ENCODE measurements at places on chromosomes 11 and 22.

DNA sequence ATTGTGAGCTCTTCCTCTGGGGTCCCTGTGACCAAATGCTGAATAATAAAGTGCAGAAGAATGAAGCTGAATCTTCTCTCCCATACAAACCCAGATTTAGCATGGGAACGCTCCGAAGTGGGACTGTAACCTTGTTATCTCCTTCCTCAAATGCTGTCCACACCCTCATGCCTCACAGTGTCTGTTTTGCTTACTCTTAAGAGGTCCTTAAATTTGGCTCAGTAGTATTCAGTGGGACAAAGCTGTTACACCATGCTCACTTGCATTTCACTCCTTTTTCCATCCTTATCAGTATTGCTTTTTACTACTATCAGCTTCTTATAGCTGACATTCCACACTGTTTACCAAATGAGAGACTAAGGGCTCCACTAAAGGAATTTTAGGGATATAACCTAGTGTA, 13.8 kb upstream of the AMOTL1 start:
- DNase-seq = no peak

DNA sequence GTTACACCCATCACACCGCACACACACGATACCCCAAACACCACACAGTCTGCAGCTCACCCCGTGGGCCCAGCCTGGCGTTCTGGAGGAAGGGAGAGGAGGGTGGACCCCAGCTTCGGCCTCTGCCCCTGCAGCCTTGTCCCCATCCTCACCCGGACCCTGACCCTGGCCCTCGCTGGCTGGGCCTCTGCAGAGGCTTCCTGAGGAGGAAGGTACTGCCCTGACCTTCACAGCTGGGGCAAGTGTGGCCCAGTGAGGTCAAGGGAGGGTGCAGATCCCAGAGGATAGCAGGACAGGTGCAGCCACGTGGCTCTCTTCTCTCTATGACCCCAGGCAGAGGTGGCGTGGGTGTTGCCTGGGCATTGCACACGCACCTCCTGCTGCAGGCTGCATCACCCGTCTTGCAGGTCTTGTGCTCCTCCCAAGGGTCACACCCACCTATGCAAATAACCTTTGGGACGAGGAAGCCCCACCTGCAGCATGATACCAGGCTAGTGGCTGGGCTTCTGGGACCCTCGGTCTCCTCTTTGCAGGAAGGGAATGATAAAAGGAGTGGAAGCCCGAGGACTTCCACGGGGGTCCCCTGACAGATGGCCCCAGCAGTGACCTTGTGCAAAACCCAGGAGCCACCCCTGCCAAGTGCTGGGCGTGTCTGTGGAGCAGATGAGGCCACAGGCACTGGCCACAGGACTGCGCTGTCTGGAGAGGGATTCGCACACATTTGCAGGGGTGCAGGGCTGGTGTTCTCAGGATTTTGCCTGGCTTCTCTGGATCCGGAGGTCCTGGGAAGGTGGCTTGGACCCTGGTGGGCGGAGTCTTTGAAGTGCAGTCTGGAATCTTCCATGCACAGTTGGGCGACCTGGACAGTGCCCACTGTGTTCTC, 1241.5 kb downstream of the BRD1 start:
- no peak for DNase-seq

- DNase-seq = no peak
These were observed 1.5 kb downstream of the KDM4F start for GRCh38 chr11:95050595-95051202.

GRCh38 chr22:24096758-24097115, 84.5 kb upstream of the SUSD2 start:
- DNase-seq = no peak

DNA sequence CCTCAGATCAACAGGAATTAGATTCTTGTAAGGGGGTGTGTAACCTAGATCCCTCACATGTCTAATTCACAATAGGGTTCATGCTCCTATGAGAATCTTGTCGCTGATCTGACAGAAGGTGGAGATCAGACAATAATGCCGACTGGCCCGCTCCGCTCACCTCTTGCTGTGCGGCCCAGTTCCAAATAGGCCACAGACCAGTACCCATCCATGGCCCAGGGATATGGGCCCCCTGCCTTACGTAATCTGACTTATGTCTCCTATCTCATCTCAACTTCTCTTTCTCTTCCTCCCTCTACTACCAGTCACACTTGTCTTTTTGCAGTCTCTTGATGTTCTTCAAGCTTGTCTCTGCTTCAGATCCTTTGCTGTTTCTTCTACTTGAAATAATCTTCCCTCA, 70.0 kb downstream of the CWF19L2 start:
- DNase-seq = no peak

GRCh38 chr11:119816660-119817059, 87.7 kb upstream of the NECTIN1 start:
- no peak for DNase-seq

DNA sequence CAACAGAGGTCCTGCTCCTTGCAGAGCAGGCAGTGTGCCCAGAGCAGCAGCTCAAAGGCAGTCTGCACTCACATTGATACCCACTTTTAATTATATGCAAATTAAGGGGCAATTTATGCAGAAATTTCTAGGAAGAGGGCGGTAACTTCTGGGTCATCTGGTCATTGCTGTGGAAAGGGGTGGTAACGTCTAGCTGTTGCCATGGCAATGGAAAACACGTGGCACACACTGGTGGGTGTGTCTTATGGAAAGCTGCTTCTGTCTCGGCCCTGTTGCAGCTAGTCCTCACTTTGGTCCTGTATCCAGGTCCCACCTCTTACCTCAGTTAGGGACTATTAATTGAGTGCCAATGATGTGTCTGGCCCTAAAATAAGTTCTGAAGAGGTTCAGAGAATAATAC, 36.8 kb downstream of the BARX2 start:
- DNase-seq = no peak

DNA sequence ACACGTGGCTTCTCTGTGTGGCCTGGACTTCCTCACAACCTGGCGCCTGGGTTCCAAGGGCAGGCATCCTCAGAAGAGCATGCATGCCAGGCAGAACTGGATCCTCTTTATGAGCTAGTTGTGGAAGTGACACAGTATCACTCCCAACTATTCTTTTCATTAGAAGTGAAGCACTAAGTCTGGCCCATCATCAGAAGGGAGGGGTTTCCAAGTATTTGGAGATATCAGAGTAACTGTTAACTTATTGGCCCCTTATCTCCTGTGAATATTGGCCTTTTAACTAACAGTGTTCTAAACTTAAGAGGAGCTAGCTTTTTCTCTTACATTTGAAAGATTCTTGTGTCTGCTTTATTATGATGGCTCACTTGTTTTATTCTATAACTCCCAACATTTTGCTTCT, 35.5 kb downstream of the FDX1 start:
- no peak for DNase-seq

DNA sequence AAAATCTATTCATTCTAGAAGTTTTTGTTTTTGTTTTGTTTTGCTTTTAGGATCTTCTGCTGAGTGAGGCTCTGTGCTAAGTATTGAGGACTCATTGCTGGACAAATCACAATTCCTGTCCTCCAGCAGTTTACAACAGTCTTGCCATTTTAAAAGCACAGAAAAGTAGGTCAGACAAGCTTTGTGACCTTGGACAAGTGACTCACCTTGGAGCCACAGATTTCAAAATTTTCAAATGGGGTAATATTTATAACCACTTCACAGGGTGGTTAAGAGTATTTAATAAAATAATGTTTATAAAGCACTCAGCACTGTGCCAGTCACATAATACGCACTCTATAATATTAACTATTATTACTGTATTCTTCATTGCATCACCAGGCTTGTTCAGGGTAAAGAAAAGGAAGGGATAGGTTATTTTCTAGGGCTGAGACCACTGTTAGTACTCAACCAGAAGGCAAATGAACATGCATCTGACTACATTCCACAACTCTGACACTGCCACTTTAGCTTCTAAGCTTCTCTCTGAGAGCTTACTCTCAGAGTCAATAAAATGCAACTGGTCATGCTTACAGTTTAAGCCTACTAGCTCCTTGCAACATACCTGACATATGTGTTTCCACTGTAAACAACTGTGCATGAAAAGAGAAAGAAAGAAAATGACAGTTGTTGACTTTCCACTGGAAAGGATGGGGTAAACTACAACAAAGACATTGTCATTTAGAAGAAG, 63.2 kb upstream of the FIBIN start:
- DNase-seq = no peak

- no peak for DNase-seq
These were observed 496.0 kb downstream of the MIAT start for GRCh38 chr22:27153386-27153785.

DNA sequence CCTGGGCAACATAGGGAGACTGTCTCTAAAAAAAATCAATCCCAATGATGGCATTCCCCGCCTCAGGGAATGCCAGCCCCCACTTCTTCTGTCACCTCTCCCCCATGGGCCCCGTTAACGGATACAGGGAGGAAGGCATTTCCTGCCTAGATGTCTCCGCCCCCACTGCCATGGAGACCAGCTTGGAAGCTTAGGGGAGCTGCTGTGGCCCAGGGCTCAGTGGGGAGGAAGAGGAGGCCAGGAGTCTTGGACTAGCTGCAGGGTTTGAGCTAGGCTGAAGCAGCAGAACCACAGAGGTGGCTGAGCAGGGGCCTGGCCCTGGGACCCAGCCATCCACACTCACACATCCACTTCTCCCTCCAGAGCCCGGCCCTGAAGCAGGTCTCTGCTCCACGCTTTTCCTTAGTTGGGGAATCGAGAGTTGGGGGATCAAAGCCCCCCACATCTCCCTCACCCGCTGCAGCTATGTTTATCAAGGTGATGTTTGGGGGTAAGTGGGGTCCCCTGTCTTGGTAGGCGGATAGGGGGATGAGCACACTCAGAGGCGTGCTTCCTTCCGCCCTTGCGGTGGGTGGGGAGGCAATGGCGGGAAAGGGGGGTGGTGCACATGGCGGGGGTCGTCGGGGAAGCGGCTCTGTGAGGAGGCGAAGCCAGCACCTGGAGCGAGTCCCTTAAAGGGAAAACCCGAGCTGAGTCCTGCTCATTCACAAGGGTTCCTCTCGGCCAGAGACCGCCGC, at the start of gene C22orf15:
C22orf15 (plus strand) TSS at position 149 of the 737 bp plus-strand sequence; CDS start at position 466, 317 bp downstream.
- no peak for DNase-seq

GRCh38 chr11:2771758-2772466, 72.1 kb upstream of the KCNQ1OT1 start:
- no peak for DNase-seq

- peak; percentile 13 for DNase-seq
These were observed 33.8 kb upstream of the SCUBE1 start for GRCh38 chr22:43376765-43377547.

GRCh38 chr11:47587039-47587716, 700 bp downstream of the FAM180B start:
- DNase-seq = no peak

DNA sequence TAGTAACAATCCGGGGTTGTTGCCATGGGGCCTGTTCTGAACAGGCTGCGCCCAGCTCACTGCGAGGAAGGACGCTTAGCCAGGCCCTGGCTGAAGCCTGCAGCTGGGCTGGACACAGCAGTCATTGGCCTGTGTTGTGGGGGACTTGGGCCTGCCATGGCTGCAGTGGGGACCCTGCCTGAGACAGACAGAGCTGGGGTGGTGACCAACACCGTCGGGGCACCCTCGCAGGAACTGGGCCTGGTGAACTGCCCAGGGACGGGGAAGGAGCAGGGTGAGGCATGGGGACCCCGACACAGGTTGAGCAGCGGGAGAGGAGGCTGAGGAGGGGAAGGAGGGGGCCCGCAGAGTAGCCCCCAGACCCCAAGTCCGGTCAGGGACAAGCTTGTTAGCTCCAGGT, 8.9 kb downstream of the PHLDA2 start:
- DNase-seq = no peak

GRCh38 chr11:114042234-114042633, 17.3 kb upstream of the ZBTB16 start:
- DNase-seq = no peak

GRCh38 chr11:117862019-117862725, 14.3 kb downstream of the FXYD6 start:
- no peak for DNase-seq

DNA sequence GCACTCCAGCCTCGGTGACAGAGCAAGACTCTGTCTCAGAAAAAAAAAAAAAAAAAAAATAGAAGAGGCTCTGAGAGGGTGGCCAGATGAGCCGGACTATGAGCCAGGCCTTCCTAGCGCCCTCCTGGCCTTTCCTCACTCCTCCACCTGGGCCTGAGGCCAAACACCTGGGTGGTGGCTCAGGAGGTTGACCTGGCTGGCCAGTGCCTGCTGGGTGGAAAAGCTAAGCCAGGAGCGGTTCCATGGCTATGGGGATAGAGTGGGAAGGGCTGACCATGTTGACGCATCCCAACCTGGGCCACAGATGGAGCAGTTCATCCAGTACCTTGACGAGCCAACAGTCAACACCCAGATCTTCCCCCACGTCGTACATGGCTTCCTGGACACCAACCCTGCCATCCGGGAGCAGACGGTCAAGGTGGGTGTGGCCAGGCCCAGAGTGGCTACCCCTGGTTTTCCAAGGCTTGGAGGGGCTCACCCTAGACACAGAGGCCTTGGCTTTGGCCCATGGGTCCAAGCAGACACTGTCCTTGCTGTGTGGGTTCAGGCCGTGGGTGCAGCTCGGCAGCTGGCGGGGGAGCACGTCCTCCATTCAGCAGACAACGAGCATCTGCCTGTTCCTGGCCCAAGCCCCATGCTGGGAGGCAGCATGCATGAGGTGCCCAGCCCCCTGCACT, 7.6 kb downstream of the SCYL1 start:
- no peak for DNase-seq

GRCh38 chr11:117484156-117484555, 156.5 kb downstream of the CEP164 start:
- no peak for DNase-seq

GRCh38 chr11:83773950-83774880, 488.0 kb upstream of the CCDC90B start:
- no peak for DNase-seq

- DNase-seq = no peak
These were observed 1.8 kb downstream of the ALKBH8 start for GRCh38 chr11:107563702-107564101.

GRCh38 chr22:31173386-31174145, 13.6 kb downstream of the RNF185 start:
- no peak for DNase-seq

DNA sequence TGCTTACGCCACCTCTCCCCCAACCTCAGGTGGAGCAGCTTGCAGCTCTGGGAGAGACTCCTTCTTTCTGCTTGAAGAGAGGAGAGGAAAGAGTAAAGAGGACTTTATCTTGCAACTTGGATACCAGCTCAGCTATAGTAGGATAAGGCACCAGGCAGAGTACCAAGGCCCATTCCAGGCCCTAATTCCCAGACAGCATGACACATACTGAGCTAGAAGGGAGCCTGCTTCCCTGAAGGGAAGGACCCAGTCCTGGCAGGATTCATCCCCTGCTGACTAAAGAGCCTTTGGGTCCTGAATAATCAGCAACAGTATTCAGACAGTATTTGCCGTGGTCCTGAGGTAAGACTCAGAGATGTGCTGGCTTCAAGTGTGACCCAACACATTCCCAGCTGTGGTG, 41.4 kb downstream of the PPME1 start:
- no peak for DNase-seq

DNA sequence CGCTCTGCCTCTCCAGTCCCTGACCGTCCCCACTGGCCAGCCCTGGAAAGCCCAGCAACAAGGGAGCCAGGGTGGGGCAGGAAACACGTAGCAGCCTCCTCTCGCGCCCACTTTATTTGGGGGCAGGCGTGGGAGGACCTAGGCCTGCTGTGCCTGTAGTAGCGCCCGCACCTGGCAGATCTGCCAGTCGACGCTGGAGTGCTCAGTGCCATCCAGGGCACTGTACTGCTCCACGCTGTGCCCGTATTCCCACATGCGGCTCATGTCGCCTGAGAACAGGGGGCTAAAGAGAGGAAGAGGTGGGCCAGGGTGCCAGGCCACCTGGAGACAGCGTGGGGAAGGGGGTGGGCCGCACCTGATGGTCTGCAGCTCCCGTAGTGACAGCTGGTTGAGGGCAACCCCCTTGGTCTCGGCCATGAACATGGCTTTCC, 17.0 kb upstream of the DRICH1 start:
- no peak for DNase-seq
